A549 treated with AZD2906 at 1 μM for 4 hours (cell line): ENCODE measurements at places on chromosomes 13 and 19. TPM values are rescaled to one million over a fixed set of nuclear protein-coding genes. Genes with fewer than 3 reads are reported as not detected.

EMC10 gene
- 113 to 166 TPM (median 158 TPM) in 5 replicates for total RNA-seq

LCP1 gene
- total RNA-seq = 0.07 to 0.19 TPM (median 0.15 TPM) in 5 replicates

ZNF433 gene
- not detected in 5 replicates for total RNA-seq

CLPTM1 gene
- 140 to 185 TPM (median 176 TPM) in 5 replicates for total RNA-seq

ATP7B gene
- total RNA-seq = 2.1 to 3.4 TPM (median 2.6 TPM) in 5 replicates

NDFIP2 gene
- total RNA-seq = 16.7 to 21.8 TPM (median 19.1 TPM) in 5 replicates

ZNF296 gene
- total RNA-seq = 12.1 to 21.4 TPM (median 18.9 TPM) in 5 replicates
